ENCODE measurements at places on chromosomes 11 and 22. TPM values are rescaled to one million over a fixed set of nuclear protein-coding genes. Genes with fewer than 3 reads are reported as not detected.

DNA sequence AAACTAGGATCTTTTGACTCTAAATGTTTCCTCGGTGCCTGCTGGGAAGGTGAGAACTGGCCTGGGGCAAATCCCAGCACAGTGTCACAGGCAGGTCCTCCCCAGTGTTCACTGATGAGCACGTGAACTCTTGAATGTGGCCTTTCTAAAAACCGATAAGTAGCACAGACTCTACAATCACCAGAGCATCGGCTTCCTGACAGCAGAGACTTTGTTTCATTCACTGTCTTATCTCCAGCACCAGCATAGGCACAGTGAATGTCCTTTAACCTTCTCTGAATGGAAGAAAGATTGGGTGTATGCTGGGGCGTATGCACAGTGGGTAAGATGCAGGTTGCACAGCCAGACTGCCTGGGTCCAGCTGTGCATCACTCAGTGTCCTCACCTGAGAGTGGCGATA lies 59.3 kb upstream of the EIF3D start:
- no peak for DNase-seq

DNA sequence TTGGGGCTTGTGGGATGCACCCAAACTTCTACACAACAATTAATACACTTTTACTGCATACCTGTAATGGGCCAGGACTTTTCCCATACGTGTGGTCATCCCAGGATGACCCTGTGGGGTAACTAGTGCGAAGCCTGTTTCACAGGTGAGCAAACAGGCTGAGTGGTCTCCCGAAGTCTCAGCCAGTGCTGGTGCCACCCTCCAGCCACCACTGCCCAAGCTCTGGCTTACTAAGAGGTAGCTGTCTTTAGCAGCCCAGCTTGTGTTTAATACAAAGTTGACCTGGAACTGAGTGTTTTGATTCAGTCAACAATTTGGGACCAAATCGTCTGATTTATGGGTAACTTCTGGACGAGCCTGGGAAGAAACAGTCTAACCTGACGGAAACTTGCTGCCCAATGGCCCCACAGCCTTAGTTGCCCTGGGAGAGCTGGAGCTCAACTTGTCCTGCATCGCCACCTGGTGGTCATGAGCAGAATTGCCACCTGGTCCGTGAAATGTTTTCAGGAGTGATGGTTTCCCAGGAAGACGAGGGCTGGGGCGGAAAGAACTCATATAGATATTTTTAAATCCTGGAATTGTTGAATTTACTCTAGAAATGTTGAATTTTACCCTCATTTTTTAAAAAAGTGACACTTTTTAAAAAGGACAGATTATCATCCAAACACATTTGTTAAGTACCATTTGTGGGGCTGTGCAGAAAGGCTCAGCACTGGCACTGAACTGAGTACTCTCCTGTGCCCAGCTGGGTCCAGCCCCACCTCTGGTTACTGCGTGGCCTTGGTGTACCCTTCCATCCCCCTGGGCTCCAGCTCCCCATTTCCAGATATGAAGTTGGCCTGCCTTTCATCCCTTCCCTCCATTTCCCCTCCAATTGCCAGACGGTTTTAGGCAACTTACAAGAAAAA lies 95.5 kb upstream of the PARVA start:
- DNase-seq, result peak; percentile 68

GRCh38 chr11:77375107-77375506 lies 73.6 kb upstream of the GDPD4 start:
- no peak for DNase-seq

GRCh38 chr11:76658231-76658630 lies 12.3 kb downstream of the LRRC32 start:
- DNase-seq, result no peak

DNA sequence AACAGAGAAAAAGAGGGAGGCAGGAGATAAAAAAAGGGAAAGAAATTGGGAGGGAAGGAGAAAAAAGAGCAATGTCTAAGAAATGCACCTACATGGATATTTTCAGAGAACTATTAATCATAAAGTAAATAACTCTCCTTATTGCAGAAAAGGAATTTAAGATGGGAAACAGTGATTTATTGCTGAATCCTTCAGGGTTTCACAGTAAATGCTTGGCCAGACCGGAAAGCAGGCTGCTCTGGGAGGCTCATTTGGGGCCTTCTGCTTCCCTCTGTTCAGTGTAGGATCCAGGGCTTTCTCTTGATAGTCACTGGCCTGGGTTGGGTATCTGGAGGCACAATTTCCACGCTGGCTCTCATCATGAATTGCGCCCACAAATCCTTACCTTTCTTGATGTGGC lies 324.3 kb upstream of the SORL1-AS1 start:
- DNase-seq, result no peak

DNA sequence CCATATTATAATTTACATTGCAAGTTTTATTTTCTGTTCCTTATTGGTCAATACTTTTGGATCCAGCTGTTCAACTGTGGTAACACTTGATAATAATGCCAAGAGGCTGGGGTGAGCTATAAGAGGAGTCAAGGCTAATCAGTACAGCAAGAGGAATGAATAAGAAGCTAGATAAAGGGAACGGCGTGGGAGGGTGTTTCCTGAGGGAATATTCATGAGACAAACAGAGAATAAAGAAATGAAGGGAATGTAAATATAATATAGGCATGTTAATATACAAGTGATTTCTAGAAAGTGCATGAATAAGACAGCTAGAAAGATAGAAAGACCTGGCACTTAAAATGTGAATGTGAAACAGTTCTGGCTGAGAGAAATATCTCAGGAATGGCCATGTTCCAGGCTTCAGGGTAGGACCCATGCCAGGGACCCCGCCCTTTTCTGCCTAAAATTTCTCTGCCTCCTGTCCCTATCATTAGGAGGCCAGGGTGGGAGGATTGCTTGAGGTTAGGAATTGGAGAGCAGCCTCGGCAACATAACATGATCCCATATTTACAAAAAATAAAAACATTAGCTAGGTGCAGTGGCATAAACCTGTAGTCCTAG lies 3.9 kb downstream of the OR51B4 start:
- no peak for DNase-seq

DNA sequence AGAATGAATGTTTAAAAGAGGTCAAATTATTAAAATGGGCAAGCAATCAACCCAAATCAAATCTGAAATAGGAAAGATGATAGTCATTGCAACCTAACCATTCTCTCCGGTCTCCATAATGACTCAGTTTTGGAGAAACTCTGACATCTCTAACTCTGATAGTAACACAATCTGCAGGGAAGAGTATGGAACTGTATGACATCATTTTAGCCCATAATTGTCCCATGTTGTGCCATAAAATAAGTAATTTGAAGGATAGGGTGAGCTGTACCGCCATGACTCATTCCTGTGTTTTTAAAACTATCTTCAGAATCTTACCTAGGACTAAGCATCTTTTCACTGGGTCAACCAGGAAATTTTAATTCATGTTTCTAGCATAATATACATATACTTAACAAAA lies 350.8 kb downstream of the DLG2 start:
- DNase-seq, result no peak

DNA sequence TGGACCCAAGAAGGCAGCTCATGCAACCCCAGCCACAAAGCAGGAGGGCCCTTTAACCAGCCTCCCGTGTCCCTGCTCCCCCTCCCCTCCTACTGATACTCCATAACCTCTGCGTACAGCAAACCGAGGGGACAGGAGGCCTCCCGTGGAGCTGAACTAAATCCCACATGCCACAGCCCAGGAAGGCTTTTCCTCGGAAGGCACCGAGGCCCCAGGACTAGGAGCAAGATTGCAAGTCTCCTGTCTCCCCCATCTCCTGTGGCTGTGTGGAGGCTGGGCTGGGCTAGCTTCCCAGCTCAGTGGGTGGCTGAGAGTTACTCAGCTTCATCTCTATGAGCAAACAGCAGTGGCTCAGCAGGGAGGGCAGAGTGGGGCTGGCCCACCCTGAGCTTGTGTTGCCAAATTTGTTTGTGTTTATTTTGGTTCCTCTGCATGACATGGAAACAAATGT lies 62.7 kb upstream of the NECTIN1 start:
- no peak for DNase-seq

DNA sequence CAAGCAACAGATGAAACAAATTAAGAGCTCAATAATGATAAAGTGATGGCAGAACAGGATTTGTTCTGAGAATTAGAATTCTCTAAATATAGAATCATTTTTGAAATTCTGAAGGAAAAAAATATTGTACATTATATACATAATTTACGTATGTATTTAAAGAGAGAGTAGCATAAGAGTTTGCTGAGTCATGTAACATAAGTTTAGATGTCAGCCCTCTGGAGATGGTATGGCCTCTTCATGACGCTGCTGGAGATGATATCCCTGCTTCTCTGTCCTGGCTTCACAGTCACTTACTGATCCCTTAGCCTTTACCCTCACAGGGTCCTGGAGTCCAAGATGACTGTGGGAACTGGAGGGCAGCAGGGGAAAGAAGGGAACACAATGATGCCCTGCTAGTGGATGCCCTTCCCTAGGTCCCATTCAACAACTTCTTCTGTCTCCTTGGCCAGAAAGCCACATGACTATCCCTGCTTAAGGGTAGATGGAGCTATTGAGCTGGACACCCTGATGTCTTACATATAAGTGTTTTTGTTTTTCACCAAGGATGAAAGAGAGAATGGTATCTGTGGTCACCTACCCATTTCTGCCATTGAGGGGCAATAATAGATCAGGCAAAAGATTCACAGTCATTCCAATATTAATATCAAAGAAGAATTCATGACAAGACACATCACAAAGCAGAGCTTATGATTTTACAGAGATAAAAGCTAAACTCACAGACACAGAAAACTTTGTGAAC lies 753.1 kb downstream of the TBC1D22A start:
- no peak for DNase-seq

DNA sequence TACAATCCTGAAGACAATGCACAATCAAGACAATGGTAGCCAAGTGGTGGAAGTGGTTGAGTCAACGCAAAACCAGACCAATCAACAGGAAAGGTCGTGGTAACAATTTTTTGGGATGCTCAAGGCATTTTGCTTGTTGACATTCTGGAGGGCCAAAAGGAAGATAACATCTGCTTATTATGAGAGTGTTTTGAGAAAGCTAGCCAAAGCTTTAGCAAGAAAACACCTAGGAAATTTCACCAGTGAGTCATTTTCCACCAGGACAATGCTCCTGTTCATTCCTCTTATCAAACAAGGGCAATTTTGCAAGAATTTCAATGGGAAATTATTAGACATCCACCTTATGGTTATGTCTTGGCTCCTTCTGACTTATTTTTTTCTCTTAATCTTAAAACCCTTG lies 1932.2 kb upstream of the RAG2 start:
- DNase-seq, result no peak

- DNase-seq, result no peak
Measured at GRCh38 chr22:36540867-36541642, 12.1 kb upstream of the EIF3D start.

DNA sequence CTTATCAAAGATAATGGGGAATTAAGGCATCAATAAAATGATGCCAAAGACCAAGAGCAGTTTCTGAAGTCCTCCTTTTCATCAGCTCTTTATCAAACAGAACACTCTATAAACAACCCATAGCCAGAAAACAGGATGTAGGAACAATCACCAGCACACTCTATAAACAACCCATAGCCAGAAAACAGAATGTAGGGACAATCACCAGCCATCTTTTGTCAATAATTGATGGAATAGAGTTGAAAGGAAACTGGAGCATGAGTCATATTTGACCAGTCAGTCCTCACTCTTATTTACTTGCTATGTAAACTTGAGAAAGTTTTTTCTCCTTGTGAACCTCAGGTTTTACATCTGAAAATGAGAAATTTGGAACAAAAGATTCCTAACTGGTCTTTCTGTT lies 10.0 kb downstream of the MS4A2 start:
- no peak for DNase-seq

- DNase-seq, result no peak
Measured at GRCh38 chr11:46337626-46338345, 9.5 kb upstream of the DGKZ start.

DNA sequence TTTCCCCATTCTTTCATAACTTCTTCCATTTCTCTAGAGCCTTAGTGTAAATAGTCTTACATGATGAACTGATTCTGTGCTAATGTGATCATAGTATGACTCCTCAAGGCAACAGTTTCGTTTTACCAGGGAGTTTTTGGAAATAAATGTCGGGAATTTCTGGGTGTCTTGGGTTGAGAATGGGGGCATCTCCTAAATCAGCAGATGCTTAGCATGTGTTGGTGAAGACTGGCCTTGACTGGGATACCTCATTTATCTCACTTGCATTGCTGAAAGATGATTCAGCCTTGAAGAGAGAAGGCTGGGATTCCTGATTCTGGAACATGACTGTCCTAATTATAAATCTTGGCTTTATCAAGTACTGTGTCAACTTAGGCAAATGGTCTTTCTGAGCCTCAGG lies 115.7 kb upstream of the C11orf87 start:
- no peak for DNase-seq

DNA sequence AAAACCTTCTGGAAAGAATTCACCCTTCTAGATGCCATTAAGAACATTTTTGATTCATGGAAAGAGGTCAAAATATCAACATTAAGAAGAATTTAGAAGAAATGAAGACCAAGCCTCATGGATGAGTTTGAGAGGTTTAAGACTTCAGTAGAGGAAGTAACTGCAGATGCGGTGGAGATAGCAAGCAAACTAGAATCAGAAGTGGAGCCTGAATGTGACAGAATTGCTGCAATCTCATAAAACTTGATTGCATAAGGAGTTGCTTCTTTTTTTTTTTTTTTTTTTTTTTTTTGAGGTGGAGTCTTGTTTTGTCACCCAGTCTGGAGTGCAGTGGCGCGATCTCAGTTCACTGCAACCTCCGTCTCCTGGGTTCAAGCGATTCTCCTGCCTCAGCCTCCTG lies 51.6 kb downstream of the MS4A13 start:
- no peak for DNase-seq

- DNase-seq, result peak; percentile 61
Measured at GRCh38 chr11:61897387-61898246, 6.3 kb upstream of the FADS3 start.

DNA sequence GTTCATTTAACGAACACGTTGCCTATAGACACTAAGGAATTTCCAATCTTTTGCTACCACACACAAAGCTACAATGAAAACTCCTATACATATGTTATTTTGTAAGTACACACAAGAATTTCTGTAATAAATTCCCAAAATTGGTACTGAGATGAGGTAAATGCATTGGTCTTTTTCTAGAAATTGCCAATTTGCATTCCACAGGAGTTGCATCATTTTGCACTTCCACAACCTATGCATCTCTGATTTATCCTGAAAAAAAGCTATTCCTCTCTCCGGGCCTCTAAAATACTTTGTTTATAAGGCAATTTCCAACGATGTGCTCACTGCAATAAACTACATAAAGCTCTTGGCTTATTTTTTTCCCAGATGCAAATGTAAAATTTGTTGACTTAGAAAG lies 24.9 kb downstream of the IMMP1L start:
- no peak for DNase-seq

Gene EWSR1
- 327 TPM for total RNA-seq

Gene OR52I2
- not detected for total RNA-seq

Gene TMEM132A
- total RNA-seq, result 0.73 TPM

Gene CNGA4
- 0.15 TPM for total RNA-seq

Gene SLC22A25
- not detected for total RNA-seq

Gene TMEM151A
- not detected for total RNA-seq

Gene NUP98
- 101 TPM for total RNA-seq

Gene ALDH3B1
- total RNA-seq, result 0.33 TPM

Gene GDPD4
- total RNA-seq, result not detected

All from CD8-positive, alpha-beta memory T cell (primary cell).